NCI-H1092 (cell line): ENCODE measurements at places on chromosomes 16 and 17.
A peak's percentile ranks its signal among the peaks of the same experiment; 100 is the strongest.

- no peak for DNase-seq
Observed at GRCh38 chr17:58411408-58411894, 5.9 kb downstream of the RNF43 start.

DNA sequence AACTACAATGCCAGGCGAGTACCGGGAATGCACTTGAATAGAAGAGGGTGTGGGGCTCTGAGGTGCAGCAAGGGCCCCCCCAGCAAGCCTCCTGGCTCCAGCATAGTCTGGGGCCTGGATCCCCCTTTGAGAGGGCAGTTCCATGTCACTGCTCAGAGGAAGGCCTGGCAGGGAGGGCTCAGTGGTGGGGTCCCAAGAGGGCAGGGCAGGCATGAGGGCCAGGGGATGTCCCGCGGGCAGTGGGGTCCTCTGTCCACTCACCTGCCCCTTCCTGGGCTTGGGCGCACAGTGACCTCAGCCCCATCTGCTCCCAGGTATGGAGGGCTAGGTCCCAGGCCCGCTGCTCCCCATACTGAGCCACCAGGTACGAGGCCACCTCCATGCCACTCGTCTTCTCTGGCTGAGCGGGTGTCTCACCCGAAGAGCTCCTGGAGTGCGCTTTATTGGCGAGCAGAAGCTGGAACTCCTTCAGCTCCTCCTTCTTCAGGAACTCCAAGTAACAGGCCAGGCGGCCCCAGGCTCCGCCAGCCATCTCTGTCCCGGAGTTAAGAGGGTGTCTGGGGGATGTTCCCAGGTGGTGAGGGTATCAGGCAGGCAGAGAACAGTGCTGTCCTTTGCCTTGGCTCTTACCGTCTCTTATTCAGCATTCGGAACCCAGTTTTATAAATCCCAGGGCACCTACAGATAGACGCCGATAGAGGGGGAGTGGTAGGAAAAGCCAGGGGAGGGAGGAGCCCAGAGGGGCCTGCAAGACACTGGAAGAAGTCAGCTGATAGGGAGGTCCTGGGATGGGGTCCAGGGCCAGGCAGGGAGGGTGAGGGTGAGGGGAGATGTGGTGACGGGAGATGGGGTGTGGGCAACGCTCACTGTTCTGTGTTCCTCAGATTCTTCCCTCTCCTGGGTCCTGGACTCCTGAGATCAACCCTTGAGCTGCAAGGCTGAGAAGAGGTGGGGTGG, 605 bp downstream of the NLRP1 start:
- DNase-seq: no peak

GRCh38 chr17:73998653-73999645, 204.5 kb upstream of the RPL38 start:
- DNase-seq: peak; percentile 62

DNA sequence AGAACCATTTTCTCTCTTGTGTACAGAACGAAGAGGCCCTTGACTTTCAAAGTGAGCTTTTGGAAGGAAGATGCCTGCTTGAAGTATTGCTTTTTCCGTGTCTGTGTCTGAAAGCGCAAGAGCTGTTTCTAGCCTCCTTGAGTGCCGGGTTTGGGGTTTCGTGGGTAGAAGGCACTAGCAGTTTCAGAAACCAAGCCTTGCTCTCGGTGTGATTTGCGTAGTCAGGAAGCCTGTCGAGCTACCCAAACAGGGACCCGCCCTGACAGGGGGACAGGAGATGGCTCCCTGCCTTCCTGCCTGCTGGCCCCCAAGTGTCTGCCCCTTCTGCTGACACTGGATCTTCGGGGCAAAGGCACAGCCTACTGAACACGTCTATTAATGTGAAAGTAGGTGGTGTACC, 322.0 kb downstream of the MAF start:
- DNase-seq: no peak

GRCh38 chr17:75191584-75191983, 8.8 kb upstream of the SUMO2 start:
- no peak for DNase-seq

- no peak for DNase-seq
Observed at GRCh38 chr17:8875957-8876356, 8.5 kb upstream of the PIK3R6 start.

- DNase-seq: no peak
Observed at GRCh38 chr16:21326459-21326858, 48.4 kb upstream of the CRYM start.

- DNase-seq: no peak
Observed at GRCh38 chr16:35450648-35451047, 1991.2 kb downstream of the TP53TG3F start.
